Kidney epithelial cell (primary cell): ENCODE measurements at places on chromosomes 2 and 18.

- DNase-seq = no peak
Observed at GRCh38 chr2:121479882-121480522, 50.7 kb upstream of the RNU4ATAC start.

GRCh38 chr2:37786854-37787253 is 115.4 kb upstream of the CDC42EP3 start:
- DNase-seq = no peak

- no peak for DNase-seq
Observed at GRCh38 chr2:27059141-27059820, 7.8 kb downstream of the AGBL5 start.

DNA sequence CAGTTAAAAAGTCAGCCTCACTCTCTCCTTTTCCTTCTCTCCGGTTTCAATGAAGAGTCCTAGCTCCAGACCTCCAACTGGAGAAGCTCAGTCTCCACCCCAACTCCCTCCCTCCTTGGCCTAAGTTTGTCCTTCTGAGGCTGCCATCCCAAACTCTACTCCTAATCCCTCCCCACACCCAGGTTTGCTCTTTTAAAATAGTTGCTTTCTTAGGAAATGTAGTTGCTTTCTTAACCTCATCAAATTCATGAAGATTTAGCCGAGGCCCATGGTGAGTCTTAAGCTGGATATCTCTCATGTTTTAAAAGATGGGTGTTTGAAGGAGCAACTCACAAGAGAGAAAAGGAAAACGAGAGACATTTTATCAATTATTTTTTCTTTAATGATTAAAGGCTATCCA is 937 bp upstream of the LANCL1 start:
- no peak for DNase-seq

DNA sequence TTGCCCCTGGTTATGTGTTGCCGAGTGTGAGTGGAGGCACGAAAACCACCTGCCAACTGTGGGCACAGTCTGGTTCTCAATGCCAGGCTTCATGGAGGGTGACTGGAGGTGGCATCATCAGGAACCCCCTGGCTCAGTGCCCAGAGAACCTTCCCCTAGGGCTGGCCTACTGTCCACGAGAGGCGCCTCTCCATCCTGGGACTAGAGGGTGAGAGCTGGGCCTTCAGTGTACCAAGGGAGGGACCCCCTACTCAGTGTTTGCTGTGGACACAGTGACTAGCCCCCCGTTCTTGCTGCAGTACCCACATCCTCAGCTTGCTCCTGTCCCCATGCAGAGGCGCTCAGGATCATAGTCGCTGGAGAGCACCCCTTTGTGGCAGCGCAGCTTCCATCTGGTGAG is 202.6 kb downstream of the HDAC4 start:
- DNase-seq = no peak

DNA sequence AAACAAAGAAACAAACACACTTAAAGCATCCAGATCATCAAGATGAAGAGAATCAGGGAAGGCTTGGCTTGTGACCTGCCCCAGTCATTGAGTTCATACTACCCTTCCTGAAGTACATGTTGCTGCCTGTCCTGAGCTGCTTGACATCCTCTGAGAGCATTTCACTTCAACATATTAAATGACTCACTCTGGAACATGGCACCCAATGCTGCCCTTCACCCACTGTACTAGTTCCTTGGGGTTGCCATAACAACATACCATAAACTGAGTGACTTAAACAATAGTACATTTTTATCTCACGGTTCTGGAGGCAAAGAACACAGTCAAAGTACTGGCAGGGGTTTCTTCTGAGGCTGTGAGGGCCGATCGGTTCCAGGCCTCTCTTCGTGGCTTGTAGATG is 371.3 kb downstream of the RNF144A start:
- no peak for DNase-seq

GRCh38 chr2:43438342-43438741 is 157.5 kb downstream of the THADA start:
- no peak for DNase-seq

DNA sequence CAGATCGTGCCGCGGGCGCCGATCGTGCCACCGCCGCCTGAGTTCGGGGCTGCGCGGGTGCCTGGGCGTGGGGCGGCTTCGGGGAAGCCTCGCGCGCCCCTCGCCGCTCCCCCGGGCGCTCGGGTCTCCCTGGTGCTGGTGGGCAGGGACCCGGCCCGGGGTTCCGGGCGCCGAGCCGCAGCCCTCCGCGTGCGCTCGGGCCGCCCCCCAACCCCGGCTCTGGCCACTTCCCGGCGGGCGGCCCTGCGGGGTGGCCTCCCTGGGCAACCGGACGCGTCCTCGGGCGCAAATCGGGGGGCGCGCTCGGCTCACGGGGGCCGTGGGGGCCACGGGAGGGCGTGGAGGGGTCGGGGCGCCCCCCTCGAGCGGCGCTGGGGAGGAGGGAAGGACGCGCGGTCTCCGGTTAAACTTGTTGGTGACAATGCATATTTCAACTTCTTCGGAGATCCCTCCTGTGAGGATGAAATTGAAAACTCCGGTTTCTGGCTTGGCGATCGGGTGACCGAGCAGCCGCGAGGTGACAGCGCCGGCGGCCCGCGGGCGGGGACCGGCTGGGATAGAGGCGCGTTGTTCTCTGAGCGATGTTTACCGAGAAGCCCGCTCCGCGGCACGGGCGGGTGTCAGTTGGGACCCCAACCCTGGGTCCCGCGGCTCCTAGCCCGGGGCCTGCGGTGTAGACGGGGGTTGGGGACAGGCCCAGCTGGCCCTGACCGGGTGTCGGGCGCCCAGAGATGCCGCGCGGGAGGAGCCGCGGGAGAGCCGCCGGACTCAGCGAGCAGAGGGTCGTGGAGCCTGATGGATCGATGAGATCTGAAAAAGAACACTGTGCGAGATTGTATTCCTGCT is 676 bp downstream of the SH3BP4 start:
- no peak for DNase-seq

DNA sequence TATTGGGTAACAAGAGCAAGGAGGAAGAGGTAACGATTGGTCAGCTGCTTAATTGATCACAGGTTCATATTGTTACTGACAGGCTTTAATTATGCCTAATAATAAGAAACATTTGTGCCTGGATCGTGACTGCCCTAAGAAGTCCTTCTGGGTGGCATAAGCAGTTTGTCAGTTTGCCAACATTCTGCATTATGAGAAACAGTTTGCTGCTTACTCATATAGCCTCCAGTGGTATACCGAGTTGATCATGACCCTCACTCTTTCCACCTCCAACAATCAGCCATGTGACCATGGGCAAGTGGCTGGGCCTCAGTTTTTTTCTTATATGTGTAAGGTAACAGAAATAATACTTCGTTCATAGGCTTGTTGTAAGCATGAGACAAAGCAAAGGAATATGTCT is 96.6 kb upstream of the CABLES1 start:
- peak; percentile 7 for DNase-seq

DNA sequence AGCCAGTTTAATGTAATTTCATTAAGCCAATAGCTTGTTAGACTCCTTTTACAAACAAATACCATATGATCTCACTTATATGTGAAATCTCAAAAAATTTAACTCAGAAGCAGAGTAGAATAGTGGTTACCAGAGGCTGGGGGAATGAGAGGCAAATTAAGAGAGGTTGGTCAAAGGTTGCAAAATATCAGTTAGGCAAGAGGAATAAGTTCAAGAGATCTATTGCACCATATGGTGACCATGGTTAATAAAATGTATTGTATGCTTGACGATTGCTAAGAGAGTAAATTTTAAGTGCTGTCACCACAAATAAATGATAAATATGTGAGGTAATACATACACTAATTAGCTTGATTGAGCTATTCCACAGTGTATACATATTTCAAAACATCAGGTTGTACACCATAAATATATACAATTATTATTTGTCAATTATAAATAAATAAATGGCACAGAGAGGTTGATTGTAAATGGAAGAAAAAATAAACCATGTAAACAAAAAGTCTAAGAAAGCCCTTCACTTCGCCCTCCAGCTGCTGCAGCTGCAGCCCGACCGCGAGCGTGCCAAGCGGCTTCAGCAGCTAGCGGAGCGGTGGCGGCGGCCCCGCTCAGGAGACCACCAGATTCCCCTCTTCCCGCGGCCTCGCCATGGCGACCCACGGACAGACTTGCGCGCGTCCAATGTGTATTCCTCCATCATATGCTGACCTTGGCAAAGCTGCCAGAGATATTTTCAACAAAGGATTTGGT is 23.0 kb upstream of the ACTR2 start:
- no peak for DNase-seq

DNA sequence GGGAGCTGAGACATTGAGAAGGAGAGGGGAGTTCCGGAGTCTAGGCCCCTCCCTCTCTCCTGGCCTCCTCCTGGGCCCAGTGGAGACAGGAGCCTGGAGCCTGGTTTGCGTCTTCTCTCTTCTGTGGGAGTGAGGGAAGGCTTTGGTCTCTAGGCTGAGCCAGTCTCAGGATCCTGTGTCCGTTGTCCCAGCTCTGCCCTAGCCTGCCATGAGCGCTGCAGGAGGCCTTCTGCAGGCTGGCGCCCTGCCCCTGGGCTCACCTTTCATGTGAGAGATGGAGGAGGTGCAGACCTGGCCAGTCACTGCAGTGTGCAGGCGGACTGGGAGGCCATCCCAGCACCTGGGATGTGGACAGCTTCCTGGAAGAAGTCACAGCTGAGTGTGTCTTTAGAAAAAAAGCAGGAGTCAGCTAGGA is 8.7 kb downstream of the IMPA2 start:
- DNase-seq = no peak

DNA sequence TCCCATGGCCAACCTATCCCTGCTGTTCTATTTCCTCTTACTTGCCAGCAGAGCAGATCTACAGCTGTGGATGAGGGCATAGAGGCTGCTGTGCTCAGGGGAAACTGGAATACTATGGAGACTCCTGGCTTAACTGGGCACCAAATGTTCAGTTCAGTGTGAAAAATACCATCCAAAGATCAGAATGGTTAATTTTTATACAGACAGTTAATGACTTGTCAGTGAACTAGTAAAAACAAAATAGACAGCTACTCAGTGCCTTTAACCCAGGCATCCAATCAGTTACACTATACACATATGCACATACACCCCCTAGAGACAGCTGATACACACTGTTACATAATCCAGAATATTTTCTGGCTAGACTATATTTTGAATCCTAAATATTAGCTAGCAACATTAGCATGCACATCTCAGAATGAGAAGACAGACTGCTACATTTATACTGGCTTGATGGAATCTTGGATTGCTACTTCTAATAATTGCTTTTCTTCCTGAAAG is 59.1 kb upstream of the WIPF1 start:
- no peak for DNase-seq

- no peak for DNase-seq
Observed at GRCh38 chr18:77099485-77100370, 32.9 kb downstream of the MBP start.

- DNase-seq = peak; percentile 43
Observed at GRCh38 chr18:29154758-29155725, 978.1 kb upstream of the CDH2 start.

DNA sequence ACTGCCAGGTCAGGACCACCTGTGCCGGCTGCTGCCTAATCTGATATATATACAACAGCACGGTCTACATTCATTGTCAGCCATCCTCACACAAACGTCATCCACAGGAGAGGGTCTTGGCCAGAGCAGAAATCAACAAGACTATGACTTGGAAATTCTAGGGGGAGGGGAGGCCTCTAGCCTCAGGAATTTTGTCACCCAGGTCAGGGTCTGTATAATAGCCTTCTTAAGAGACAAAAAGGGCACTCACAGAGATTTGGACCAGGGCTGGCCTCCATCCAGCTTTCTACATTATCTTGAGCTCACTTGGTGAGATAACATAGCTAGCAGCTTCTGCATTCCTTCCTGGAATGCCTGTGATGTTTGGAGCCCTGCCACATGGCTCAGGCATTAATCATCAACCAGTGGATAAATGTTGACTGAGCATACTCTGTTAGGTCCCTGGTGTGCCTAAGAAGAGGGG is 50.4 kb upstream of the CTIF start:
- DNase-seq = peak; percentile 90

DNA sequence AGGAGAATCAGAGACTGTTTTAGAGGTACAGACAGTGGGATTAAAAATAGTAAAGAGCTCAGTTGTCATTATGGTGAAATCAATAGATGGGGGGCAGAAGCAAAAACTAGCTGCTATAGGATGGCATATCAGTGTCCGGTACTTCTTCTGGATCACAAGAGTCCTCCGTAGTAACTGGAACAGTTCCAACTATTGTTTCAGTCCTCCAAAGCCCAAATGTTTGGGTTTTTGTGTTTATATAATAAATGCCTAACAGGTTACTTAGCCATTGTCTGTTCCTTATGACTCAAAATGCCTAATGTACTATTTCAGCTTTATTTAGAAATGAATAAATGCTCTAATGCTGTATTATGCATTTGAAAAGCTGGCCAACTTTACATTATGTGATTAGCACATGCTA is 401.2 kb downstream of the PTH2R start:
- no peak for DNase-seq

GRCh38 chr18:60870261-60871153 is 462.7 kb upstream of the CDH20 start:
- no peak for DNase-seq

- no peak for DNase-seq
Observed at GRCh38 chr2:230602562-230603230, 109.9 kb upstream of the CAB39 start.

DNA sequence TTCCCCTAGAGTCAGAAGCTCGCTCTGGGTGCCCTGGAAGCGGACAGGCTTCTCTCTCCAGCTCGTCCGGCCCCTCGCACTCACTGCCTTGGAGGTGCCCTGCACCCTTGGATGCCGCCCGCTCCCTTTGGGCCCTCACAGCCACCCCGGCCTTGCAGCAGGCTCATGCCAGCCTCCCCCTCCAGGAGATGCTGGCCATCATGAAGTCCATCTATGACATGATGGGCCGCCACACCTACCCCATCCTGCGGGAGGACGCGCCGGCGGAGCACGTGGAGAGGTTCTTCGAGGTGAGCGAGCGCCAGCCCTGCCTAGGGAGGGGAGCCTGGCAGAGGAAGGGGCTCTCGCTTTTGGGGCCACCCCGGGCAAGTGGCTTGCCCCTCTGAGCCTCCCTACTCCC is 20.3 kb upstream of the FAHD2A start:
- DNase-seq = no peak

GRCh38 chr2:142140434-142140845 is 9.6 kb upstream of the LRP1B start:
- DNase-seq = no peak

- DNase-seq = no peak
Observed at GRCh38 chr2:160458718-160459453, 34.7 kb downstream of the RBMS1 start.

GRCh38 chr2:9637330-9637729 is 6.5 kb upstream of the YWHAQ start:
- DNase-seq = no peak

- no peak for DNase-seq
Observed at GRCh38 chr2:232263295-232263694, 115.3 kb upstream of the ALPP start.

- DNase-seq = no peak
Observed at GRCh38 chr18:12449051-12449785, 41.5 kb downstream of the PRELID3A start.

DNA sequence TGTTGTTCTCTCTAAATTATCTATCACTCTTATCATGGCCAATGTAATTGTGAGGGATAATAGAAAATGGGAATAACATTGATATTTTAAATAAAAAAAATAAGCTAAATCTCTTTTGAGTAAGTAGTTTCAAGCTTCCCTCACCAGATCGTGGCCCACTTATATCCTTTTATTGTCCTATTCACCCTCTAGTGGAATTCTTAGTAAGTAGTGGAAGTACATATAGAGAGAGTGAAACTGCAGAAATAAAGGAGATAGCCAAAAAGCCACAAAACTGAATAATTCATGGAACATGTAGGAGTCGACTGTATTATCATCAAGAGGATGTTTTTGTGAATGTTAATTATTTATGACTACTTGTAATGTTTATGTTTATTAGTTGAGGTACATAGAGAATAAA is 66.1 kb upstream of the DTNA start:
- no peak for DNase-seq

GRCh38 chr2:235564066-235564465 is 70.2 kb downstream of the AGAP1 start:
- DNase-seq = no peak
